ENCODE measurements at places on chromosomes 1 and 21.

DNA sequence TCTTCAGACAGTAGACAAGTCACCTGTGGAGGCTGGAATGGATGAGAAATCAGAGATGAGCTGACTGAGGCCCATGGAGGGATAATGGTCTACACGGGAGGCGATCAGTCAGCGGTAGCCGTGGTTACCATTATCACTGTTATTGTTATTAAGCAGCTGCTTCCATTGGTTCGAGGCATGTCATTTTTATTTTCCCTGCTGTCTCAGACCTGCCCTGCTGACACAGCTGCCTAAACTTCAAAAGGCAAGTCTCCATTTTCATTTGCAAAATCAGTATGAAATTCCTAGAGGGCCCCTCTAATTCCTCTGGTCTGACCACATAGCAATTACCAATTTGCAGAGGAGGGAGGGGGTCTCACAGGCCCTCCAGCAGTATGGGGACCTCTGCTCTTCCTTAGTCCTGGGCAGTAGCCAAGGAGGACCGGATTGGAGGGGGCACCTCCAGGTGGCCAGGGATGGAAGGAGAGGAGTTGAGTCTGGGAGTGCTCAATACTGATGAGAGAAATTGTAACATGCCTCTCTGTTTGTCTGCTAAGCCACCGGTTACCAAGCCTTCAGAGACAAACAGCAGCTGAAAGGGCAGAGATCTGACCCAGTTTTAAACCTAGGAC, 184.2 kb downstream of the TRABD2B start:
- DNase-seq, result no peak

DNA sequence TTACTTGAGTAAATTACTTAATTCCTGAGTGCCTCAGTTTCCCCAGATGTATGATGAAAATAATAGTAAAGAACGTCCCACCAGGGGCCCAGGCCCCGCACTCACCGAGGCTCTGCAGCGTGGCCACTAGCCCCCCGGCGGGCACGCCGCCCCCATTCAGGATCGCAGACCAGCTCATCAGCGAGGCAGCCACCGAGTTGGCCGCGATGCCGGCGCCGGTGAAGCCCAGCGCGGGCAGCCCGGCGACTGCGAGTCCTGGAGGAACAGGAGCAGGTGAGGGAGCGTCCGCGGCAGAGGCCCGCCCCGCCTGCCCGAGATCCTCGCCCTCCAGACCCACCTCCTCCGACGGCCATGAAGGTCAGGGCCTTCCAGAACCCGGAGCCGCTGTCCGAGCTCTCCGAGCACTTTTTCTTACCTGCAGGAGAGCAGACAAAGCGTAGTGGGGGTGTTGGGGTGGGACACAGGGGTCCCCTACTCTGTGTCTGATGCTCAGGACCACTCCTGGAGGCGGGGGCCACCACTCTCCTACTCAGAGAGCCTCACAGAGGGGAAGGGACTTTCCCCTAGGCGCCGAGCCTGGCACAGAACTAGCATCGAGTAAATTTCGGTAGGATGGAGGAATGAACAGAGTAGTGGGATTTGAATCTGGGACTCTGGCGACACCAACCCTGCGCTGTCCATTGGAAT, 3.7 kb downstream of the IFI6 start:
- DNase-seq, result no peak

DNA sequence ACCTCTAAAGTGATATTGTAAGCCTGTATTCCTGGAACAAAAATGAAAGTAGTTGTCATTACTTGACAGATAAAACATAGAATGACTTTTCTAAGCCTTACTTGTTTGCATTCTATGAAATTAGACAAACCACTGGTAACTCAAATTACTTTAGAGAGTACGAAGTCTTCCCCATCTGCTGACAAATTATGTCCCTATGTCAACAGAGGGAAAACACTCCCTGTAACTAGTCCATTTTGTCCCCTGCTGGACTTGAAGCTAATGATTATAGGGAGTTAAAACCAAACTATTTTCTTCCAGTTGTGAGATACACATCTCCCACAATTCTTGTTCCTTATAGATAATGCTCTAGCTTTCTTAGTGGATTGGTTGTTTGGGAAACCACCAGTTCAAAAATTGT, 39.6 kb downstream of the GREM2 start:
- DNase-seq, result no peak

DNA sequence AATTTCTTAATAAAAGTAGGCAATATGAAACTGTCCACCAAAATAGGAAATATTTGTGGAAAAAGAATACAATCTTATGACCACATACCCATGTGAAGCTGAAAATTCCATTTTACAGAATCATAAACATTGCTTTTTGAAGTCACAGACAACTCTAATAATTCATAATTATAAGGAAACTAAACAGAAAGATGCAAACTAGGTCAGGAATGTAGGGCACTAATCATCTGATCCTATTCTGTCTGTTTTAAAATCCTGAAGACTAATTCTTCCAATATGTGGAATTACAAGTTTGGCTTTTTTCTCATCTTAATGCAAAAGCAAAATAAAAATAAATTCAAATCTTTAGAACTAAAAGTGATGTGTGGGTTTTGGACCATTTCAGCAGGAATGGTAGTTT, 528.6 kb downstream of the LTN1 start:
- no peak for DNase-seq

DNA sequence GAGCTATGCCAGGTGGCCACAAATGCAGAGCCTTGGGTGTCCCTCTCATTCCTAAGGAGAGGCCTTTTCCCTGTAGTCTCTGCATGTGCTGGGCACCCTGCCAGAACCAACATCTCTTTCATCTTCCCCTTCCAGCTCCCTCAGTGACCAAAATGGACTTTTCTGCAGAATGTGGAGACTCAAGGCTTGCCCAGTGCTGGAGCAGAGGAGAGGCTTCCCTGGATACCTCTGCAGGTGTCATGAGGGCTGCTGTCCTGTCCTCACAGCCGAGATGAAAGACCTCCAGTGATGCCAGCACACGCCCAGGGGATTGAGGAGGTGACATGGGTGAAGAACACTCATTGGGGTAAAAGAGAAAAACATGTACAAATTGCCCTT, 347.0 kb upstream of the AJAP1 start:
- DNase-seq, result no peak

GRCh38 chr1:75392278-75392677, 218.6 kb downstream of the SLC44A5 start:
- DNase-seq, result no peak

- no peak for DNase-seq
These were observed 10.3 kb upstream of the HMGCS2 start for GRCh38 chr1:119778886-119779560.

GRCh38 chr1:64031236-64031635, 172.2 kb upstream of the UBE2U start:
- DNase-seq, result no peak

- no peak for DNase-seq
These were observed 182.3 kb upstream of the GREM2 start for GRCh38 chr1:240794046-240794843.

- no peak for DNase-seq
These were observed 9.3 kb downstream of the DMAP1 start for GRCh38 chr1:44222397-44223186.

- no peak for DNase-seq
These were observed 51.3 kb upstream of the ATP1A1 start for GRCh38 chr1:116321766-116322175.

DNA sequence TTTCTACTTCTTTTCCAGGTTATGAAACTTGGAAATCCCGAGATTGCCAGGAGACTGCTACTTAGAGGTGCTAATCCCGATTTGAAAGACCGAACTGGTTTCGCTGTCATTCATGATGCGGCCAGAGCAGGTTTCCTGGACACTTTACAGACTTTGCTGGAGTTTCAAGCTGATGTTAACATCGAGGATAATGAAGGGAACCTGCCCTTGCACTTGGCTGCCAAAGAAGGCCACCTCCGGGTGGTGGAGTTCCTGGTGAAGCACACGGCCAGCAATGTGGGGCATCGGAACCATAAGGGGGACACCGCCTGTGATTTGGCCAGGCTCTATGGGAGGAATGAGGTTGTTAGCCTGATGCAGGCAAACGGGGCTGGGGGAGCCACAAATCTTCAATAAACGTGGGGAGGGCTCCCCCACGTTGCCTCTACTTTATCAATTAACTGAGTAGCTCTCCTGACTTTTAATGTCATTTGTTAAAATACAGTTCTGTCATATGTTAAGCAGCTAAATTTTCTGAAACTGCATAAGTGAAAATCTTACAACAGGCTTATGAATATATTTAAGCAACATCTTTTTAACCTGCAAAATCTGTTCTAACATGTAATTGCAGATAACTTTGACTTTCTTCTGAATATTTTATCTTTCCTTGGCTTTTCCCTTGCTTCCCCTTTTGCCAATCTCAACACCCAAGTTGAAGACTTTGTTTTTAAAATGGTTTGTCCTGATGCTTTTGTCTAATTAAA, 4.0 kb downstream of the CDKN2C start:
- no peak for DNase-seq

- no peak for DNase-seq
These were observed 67.2 kb downstream of the ATP5PO start for GRCh38 chr21:33848249-33848953.

GRCh38 chr1:29621826-29622435, 385.6 kb downstream of the PTPRU start:
- DNase-seq, result no peak

DNA sequence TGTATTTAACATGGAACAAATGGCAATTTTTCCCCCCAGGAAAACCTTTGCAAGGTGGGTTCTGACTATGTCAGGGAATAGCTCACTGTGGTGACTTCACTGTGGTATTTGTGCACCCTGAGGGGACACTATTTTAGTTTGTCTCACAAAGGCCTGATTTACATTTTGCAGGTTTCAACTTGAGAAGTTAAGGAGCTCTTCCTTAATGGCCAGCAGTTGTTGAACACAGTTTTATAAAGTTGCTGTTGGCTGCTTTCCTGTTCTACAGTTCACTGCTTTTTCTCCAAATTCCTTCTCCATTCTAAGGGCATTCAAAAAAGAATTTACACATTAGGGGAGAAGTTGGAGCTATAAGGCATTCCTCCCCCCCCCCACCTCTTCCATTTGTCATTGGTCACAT, 4.6 kb downstream of the LAMC1 start:
- DNase-seq, result no peak

GRCh38 chr1:24382165-24382577, 31.4 kb downstream of the STPG1 start:
- DNase-seq, result no peak

- DNase-seq, result no peak
These were observed 154.2 kb upstream of the L1TD1 start for GRCh38 chr1:62040450-62040849.

DNA sequence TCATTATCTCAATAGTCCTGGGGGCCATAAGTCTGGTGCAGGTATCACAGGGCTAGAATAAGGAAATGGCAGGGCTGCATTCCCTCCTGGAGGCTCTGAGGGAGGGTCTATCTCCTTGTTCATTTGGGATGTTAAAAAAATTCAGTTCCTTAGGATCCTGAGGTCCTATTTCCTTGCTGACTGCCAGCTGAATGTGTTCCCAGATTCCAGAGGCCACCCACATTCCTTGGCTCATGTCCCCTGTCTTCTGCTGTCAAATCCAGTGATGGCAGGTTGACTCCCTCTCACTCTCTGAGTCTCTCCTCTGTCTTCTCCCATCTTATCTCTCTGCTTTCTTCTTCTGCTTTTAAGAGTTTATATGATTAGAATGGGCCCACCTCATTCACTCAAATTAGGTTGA, 400.6 kb downstream of the PTPRU start:
- no peak for DNase-seq

- no peak for DNase-seq
These were observed 456.2 kb downstream of the KCNT2 start for GRCh38 chr1:196152086-196152485.

GRCh38 chr1:152228831-152229230, 4.8 kb upstream of the HRNR start:
- DNase-seq, result no peak

GRCh38 chr1:15785683-15786082, 21.8 kb downstream of the UQCRHL start:
- DNase-seq, result no peak
